ENCODE measurements at places on chromosomes 6 and 20.

DNA sequence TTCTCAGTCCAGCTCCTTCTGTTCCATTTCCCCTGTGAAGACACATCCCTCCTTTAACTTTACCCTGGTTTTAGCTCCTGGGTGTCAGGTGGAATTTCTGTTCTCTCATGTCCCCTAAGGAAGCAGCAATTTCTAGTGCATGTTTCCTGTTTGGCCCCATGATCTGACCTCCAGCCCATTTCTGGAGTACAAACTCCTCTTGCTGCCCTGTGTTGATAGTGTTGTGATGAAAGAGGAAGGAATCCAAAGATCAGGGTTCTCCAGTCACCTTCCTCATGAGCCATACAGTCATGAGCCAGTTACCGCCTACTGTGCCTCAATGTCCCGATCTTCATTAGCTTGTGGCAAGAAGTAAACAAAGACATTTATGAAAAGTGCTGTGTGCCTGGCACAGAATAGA is 97.4 kb downstream of the PHACTR1 start:
- DNase-seq: no peak
- no peak overlapping the region for H3K27ac ChIP-seq
- no peak overlapping the region for H3K4me3 ChIP-seq
- H3K27me3 ChIP-seq: no peaks in the 10 kb centered on the region
- H3K36me3 ChIP-seq: no peaks in the 10 kb centered on the region

DNA sequence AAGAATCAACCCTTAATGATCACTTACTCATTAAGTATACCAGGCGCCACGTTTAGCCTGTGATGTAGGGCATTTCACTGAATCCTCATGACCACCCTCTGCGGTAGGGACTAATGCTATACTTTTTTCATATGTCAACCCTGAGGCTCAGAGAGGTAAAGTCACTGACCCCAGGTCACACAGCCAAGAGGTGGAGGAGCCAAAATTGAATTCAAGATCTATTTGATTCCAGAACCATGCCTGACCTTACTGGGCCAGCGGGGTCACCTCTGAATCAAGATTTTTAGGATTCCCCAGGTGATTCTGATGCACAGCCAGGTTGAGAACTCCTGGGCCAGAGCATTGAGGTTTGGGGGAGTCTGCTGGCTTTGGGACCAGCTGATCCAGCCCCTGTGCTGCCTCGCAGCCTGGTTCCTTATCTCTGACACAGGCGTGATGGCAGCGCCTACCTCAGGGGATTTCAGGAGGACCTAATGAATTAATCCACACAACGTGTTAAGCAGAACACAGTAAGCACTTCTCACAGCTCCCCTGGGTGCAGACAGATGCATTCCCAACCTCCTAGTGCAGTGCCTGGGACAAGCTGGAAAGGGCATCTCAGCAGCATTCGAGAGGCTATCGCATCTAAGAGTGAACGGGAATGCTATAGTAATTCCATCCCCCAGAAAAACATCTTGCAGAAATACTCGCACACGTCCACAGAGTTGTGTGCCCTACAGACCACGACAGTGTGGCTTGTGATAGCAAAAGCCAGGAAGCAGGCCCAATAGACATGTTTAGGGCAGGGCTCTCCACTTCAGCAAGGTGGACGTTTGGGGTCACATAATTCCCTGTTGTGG is 101.4 kb upstream of the PTPN1 start:
- peaks cover 9% of the 10 kb centered on the region for H3K4me1 ChIP-seq
- H3K4me3 ChIP-seq: no peak overlapping the region
- no peak overlapping the region for H3K27ac ChIP-seq
- no peak for DNase-seq
- H3K36me3 ChIP-seq: no peaks in the 10 kb centered on the region

DNA sequence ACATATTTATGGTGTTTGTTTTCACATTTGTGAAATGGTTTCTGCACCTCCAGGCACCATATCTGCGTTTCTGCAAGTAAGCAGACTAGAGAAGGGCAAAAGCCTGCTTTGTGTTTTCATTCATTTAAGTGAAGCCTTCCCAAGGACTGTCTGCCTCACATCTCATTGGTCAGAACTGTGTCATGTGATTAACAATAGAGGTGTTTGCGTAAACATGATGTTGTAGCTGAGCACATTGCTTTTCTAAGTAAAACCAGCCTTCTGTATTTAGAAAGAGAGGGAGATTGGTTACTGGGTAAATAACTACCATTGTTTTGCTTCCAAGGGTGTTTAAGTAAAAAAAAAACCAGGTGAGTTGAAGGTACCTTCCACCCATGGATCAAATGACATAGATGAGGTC is 39.7 kb downstream of the SH3BGRL2 start:
- peak; percentile 27 for DNase-seq
- no peaks in the 10 kb centered on the region for H3K27me3 ChIP-seq
- no peak overlapping the region for H3K27ac ChIP-seq

DNA sequence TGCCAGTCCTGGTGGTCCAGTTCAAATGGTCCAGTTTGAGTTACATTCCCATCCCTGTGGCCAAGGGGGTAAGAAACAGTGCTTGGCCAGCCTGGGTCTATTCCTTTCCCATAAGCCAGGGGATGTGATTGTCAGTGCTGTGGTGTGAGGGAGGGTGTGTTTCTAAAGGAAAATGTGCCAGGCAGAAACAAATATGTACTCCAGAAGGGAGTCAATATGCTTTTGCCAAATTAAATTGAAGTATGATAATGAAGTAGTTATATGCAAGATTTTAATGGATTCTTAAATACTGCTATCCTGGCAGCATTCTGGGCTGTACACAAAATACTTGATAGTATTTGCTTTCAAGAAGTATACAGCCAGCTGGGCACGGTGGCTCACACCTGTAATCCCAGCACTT is 16.6 kb upstream of the PAQR8 start:
- H3K4me3 ChIP-seq: no peak overlapping the region
- H3K36me3 ChIP-seq: no peaks in the 10 kb centered on the region
- H3K27ac ChIP-seq: no peak overlapping the region
- DNase-seq: no peak
- H3K4me1 ChIP-seq: no peaks in the 10 kb centered on the region

- H3K27me3 ChIP-seq: peaks cover 4% of the 10 kb centered on the region
- peak overlapping the region; percentile 89 for H3K4me3 ChIP-seq
- DNase-seq: peak; percentile 80
Observed at GRCh38 chr6:166955865-166956443, 396 bp downstream of the RNASET2 start.

Data from GM23338 (cell line).